ENCODE measurements at places on chromosomes 3 and 15.

GRCh38 chr15:54519577-54519976 lies 541.3 kb downstream of the UNC13C start:
- no peak for DNase-seq

GRCh38 chr3:177591379-177591778 lies 394.1 kb upstream of the TBL1XR1 start:
- no peak for DNase-seq

DNA sequence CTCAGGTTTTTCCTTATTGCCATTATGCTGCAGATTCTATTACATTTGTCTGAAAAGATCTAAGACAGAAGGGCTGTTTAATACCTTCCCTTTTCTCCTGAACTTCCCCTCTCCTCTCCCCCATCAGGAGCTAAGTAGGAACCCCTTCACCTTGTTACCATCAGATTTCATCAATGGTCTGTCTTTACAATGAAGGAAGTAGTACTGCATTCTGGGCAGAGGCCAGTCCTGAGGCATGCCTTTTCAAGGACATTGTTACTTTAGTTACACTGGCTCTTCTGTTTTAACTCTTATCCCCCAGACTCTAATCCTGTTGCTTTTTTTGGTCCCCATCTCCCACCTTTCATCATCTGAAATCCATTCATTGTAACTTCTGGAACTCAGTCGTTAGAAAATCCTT lies 8.1 kb downstream of the CTNNB1 start:
- DNase-seq = no peak

DNA sequence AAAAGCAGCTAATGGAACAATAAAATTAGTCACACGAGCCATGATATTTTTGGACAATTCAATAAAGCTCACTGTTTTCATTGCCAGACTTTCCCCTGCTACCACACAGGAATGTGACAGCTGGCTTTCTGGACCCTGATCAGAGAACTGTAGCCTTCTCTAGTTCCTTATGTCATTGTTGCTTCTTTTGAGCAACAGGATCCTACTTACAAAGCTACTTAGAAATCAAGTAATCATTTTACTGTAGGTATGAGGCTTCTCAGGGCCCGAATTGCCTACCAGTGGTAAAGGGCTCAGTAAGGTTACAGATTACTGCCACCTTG lies 94.3 kb upstream of the AADACL2 start:
- no peak for DNase-seq

GRCh38 chr3:156615592-156616173 lies 58.7 kb upstream of the TIPARP start:
- DNase-seq = no peak

DNA sequence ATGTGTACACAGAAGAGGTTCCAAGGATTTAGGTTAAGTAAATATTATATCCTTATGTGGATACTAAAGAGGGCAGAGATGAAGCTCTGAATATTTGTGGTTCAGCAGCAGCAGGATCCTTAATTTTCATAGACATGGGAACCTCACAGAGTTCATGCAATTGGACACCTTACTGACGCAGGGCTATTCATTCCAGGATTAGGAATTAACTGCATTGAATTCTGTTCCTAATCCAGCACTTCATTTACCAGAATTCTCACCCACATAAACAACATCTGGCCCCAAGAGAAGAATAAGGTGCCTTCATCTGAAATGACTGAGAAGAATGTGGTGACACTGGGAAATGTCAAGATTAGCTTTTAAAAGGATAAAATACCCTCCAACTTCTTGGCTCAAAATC lies 62.4 kb downstream of the ADAMTS9 start:
- no peak for DNase-seq
